ENCODE measurements at places on chromosomes 3 and 15.
A peak's percentile ranks its signal among the peaks of the same experiment; 100 is the strongest.

GRCh38 chr3:27840807-27841594 lies 118.9 kb upstream of the EOMES start:
- no peak for DNase-seq

DNA sequence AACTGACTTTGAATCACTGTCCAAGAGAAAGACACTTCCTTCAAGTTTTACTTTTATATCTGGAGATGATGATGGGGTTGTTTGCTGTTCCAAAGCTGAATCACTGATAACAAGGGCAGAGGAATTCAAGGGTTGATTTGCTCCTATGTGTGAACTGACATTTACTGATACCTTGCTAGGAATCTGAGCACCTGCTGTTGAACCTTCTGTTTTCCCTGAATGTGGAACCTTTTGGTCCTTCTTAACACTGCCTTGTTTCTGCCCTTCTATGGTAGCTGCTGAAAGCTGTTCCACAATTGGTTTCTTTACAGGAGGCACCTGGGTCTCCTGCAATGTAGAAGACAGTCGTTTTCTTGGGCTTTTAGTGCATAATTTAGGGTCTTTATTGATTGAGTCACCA lies 102.0 kb upstream of the NEDD4 start:
- DNase-seq = no peak

GRCh38 chr3:33795856-33796536 lies 2.4 kb upstream of the PDCD6IP start:
- no peak for DNase-seq

GRCh38 chr3:172946061-172946460 lies 195.0 kb downstream of the SPATA16 start:
- no peak for DNase-seq

DNA sequence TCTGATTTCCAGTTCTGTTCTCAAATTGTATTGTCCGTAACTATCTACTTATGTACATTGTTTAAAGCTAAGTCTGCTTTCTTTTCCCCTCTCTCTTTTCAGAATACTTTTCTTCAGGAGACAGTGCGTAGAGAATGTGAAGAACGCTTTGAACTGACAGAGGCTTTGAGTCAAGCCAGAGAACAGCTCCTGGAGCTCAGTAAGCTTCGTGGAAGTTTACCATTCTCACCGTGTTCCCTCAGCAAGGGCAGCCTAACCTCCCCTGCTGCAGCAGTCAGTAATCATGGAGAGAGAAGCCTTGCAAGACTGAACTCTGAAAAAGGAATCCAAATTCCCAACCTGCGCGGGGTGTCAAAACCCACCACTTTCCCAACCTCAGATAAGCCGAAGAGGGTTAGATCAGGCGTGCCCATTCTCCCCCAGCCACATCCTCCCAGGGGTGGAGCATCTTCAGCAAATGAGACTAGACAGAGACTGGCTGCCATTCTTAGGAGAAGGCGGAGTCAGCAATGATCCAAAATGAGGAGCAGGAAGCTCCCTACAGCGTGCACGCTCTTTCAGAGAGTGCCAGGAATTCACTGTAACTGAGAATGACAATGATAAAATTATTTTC lies 114.6 kb downstream of the CCNL1 start:
- no peak for DNase-seq

GRCh38 chr3:142844339-142844977 lies 44.4 kb downstream of the PCOLCE2 start:
- peak; percentile 48 for DNase-seq

DNA sequence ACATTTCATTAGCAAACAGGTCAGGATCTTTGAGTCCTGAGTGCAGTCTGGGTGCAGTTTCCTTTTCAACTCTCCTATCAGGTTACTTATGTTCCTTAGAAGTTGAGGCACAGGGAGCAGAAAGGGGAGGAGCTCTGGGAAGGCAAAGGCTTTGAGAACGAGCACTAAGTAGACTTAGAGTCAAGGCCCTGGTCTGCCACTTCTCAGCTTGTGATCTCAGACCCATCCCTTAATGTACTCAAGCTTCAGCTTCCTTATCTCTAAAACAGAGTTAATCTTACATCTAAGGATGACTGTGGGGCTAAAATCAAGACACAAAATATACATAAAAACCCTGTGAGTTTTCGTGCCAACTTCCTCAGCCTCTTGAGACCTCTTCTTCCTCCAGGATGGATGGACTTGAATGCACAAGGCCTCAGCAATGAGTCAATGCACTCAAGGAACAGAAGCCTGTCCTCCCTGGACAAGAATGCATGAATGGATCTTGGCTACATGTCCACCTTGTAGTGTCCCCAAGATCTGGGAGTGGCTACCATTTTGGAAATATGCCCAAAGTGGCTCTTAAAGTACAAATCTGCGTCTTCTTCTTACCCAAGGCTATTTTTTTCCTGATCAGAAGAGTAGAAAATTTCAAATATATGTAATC lies 105.1 kb downstream of the WDR76 start:
- no peak for DNase-seq

DNA sequence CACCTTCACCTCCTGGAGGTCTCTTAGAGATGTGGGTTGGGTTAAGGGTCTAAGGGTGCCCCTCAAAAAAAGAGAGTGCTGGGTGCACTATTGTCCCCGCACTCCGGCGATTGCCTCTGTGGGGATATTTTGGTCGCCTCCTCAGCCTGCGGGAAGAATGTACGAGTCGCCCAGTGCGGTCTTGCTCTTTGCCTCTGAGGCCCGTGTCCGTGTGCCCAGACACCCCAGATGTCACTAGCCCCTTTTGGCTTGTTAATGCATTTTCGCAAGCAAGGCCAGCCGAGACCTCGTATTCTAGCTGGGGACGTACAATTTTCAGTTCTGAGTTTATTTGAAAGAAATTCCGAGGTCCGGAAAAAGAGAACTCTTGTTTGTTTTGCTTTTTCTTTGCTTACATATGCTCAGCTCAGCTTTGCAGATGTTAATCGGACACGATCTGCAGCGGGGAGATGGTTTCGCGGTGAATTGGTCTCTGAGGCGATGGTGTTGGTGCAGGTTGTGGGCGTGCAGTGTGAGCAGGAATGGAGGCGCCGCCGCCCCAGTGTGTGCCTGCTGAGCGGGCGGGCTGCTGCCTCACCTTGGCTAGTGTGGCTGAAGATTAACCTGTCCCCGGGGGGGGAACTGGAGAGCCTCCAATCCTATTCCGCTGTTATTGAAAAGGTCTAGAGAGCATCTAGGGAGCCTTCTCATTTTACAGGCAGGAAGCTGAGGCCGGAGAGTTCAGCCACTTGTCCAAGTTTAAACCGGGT lies 1.4 kb downstream of the ST6GAL1 start:
- peak; percentile 49 for DNase-seq

DNA sequence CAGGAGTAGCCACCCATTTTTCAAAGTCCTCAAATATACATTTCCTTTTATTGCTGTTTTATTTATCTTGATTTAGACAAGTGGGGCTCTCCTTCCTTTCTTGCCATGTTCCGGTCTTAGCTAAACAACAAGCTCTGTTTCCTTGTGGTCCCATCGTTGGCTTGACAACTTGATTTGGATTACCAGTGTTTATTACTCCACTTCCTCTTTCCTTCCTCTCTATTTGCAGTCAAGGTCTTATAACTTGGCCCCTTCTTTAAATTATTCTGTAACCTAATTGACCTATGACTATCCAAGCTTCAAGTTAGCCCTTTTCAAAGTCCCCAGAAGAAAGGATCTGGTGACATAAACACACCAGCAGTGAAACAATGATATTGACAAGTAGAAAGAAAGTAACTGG lies 130.6 kb upstream of the STT3B start:
- DNase-seq = peak; percentile 7

- DNase-seq = no peak
Observed at GRCh38 chr15:76793162-76793561, 112.0 kb downstream of the SCAPER start.

- DNase-seq = no peak
Observed at GRCh38 chr3:96677156-96677555, 137.2 kb upstream of the EPHA6 start.

Data from mesenchymal stem cell (in vitro differentiated cells and primary cell).